SK-N-SH treated with all-trans-retinoic acid at 6 μM for 48 hours (cell line): ENCODE measurements at places on chromosomes 12 and 14.
A peak's percentile ranks its signal among the peaks of the same experiment; 100 is the strongest.

GRCh38 chr12:77179515-77179914 is 114.1 kb upstream of the E2F7 start:
- no peak for ATAC-seq

- no peak for ATAC-seq
Observed at GRCh38 chr12:109447482-109447881, 29.6 kb downstream of the KCTD10 start.

- no peak; the same call in 2 of the 3 replicates for ATAC-seq
Observed at GRCh38 chr14:88955455-88955854, 131.0 kb downstream of the TTC8 start.

- peak; percentile 61 for ATAC-seq
Observed at GRCh38 chr14:66568220-66568619, 60.3 kb downstream of the GPHN start.

DNA sequence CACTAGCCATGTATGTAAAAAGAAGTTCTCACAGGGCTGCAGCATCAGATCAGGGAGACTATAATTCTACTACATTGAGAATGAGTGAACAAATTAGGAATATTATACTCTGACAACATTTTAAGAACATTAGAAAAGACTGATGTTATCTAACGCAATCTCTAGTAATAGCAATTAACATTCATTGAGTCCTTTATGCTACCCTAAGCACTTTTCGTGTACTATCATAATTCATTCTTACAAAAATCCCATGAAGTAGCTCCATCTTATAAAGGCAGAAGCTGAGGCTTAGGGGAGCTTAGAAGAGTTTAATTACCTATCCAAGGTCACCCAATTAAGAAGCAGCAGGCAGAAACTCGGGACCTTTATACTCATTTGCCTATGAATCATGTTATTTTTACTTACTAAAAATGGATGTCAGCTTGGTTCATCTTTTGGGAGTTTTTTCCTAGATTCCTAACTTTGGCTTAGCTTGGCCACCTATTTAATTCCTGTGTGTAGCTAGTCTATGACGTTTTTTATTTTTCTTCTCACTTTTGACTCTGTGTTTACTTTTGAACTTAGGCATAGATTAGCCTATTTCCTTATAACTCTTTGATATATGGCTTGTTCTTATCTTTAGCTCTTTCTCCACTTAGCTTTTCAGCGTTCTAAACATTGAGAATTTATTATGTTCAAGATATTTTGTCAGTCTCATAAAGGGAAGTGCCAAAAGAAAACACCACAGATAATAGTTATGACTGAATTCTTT is 333.5 kb upstream of the DCN start:
- no peak for ATAC-seq

GRCh38 chr14:105851716-105852377 is 325.5 kb downstream of the TMEM121 start:
- ATAC-seq = no peak

DNA sequence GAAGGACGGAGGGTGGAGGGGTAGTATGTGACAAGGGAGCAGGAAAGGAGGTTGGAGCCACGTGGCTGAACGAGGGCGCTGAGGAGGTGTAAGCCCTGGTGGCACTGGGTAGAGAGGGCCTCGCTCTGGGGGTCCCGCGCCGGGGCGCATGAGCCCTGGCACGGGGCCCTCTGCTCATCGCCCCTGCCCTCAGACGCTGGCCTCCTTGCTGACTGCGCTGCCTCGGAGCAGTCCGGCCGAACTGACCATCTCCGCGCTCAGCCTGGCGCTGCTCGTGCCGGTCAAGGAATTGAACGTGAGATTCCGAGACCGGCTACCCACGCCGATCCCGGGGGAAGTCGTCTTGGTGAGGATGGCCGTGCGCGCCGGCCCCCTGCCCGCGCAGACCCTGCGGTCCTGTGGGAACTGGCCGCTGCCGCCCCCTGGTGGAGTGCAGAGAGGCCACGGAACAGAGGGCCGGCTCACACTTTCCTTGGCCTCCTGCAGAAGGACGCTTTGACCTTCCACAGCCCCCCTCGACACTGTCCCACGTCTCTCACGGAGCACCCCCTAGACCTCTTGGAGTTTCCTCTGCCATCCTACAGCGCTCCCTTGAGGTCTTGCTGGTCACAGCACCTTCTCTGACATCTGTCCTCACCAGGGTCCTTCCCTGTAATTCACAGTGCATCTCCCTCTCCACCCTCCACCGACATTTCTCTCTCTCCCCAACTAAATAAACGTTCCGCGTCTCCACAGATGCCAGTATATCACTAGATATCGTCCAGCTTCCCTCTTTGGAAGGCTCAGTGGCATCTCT is 10.5 kb downstream of the ARHGEF25 start:
- ATAC-seq = peak; percentile 93

GRCh38 chr12:75323663-75324062 is 6.5 kb downstream of the CAPS2 start:
- ATAC-seq = no peak

- ATAC-seq = no peak
Observed at GRCh38 chr12:89753997-89754396, 45.4 kb upstream of the ATP2B1 start.

DNA sequence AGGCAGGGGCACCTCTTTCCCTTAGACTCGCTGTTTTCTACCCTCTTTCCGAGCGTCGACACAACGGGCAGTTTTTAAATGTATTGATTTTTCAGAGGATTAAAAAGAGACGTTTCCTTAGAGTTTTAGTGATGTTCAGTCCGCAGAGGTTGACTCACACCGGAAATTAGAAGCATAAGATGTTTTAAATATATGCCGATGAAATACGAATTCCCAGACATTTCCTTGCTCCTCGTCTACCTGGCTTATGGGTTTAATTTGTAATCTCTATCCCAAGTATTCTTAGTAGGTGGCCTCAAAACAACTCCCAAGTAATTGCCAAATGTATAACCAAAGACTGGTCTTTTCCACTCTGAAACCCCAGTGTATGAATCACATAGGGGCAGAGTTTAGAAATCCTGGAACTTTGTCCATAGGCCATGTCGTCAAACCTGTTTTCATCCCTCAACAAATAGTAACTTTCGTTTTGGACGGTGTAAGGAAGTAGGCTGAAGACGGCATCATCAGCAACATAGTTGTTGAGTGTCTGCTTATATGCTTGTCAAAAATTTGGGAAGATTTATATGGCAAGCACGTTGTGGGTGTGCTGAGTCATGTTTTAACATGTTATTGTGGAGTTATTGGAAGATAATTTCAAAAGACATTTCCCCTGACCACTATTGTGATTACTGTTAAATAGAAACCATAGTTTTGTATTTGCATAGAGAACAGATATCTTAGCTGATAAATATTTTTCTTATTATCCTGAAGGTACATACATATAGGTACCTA is 824 bp downstream of the TBK1 start:
- peak; percentile 64 for ATAC-seq

DNA sequence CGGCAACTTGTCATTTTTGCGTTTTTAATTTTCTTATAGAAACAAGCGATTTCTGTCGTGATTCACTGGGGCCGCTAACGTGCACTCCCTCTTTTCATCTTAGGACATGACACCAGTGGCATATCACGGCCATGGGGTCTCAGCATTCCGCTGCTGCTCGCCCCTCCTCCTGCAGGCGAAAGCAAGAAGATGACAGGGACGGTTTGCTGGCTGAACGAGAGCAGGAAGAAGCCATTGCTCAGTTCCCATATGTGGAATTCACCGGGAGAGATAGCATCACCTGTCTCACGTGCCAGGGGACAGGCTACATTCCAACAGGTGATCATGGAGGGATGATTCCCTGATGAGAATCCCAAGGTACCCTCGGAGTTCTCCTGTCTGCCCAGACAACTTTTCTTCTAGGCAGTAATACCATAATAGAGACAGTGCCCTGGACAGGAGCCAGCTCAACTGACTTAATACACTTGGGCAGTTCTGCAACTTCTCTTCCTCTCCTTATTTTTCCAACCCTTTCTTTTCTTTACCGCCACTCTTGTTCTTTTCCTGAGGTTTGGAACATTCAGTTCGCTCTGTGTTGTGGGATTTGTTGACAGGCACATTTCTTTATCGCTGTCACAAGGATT is 821 bp downstream of the TMEM106C start:
- peak; percentile 20 for ATAC-seq

- peak; percentile 35; the same call in 2 of the 3 replicates for ATAC-seq
Observed at GRCh38 chr14:104882325-104882973, 17.4 kb downstream of the CEP170B start.

DNA sequence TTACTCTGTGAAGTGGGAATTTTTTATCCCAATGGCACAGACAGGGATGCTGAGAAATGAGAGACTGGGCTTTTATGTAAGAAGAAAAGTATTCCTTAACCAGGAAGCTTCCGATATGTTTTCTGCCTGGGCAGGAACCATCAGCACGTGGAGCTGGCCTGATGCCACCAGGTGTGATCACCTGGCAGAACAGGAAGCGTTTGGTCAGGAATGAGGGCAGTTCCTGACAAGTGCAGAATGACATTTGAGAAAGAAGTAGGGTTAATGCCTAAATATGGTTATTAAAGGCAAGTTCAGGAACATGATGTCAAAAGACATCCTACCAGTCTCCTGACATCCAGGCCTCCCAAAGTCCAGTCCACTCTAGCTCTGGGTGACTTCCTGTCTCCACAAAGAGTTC is 210.3 kb downstream of the NUAK1 start:
- no peak for ATAC-seq

DNA sequence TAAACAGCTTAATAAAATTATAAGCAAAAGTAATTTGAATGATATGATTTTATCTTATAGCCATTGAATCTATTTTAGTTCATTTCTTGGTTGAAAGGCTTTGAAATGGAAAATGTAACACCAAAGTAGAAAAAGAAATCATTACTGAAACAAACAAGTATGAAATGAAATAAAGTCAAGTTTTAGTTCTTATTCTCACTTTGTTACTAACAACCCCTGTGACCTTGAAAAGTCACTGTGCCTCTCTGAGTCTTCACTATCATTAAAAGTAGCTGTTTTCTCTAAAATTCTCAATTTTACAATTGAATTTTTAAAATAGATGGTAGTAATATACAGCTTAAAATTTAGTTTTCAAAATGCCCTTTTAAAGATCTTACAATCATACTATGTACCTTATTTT is 32.4 kb upstream of the SLC17A8 start:
- ATAC-seq = no peak

DNA sequence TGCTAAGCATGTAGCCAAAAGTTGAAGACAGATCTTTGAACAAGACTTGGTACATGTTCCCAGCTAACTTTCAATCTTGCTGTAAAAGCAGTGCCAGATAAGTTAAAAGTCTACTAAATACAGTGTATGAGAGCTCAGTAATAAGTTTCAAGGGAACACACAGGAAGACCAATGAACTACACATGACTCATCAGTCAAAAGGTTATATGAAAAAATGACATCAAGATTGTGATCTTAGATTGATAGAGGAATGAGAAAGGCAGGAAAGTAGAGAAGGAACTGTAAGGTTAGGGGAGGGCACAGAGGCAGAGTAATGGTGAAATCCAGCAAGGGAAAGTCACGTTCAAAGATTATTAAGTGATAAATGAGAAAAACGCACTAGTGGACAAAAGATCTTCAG is 249.9 kb upstream of the FLRT2 start:
- ATAC-seq = peak; percentile 81

DNA sequence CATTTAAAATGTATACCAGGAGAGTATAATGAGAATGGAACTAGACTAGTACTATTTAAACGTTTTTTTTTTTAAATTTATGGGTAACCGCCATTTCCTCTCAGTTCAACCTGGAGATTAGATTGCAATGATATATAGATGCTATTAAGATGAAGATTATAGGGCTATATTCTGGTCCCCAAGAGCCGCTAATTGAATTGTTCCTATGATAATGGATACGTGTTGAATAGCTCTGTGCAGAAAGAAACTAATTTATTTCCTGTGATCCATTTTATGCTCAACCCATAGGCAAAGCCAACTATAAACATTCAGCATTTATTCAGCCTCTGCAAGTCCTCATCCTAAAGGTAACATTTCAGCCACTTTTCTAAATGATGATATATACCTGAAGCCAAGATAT is 1595.1 kb upstream of the SEL1L start:
- no peak for ATAC-seq

GRCh38 chr14:103925316-103925715 is 2.9 kb upstream of the TDRD9 start:
- no peak for ATAC-seq

GRCh38 chr12:108905725-108906124 is 25.8 kb downstream of the DAO start:
- no peak for ATAC-seq

DNA sequence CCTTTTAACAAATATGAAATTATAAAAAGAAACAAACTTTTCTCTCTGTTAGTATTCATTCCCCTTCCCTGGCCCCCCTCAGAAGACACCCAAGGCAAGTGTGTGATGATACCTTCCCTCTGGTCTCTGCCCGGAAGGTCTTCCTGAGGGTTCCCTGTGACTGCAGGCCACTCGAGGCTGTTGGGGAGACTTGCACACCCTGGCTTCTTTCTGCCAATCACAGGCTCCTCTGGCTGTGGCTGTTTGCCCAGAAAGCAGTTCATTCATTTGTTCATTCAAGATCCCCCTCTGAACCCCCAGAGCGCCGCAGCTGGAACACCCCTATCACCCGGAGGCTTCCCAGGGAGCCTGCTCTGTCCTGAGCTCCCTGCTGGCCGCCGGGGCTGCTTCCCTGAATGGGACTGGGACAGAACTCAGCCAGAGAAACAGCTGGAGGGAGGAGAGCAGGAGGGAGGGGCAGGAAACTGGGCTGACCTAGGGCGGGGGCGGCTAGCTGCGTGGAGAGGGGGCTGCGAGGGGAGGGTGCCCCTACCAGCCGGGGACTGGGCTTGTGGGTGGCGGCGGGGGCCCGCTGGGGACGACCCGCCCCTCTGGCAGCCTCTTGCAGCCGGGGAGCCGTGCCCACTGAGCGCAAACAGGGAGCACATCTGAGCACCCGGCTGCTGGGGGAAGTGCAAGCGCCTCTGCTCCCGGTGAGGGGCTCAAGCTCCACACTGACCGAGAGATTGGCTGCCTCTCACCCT is at the start of gene CMKLR1:
Gene CMKLR1 (minus strand): TSS at position 397 of the 743 bp plus-strand sequence. CDS start 45,720 bp downstream, outside the sequence.
- ATAC-seq = peak; percentile 18; the same call in 1 of the 3 replicates

DNA sequence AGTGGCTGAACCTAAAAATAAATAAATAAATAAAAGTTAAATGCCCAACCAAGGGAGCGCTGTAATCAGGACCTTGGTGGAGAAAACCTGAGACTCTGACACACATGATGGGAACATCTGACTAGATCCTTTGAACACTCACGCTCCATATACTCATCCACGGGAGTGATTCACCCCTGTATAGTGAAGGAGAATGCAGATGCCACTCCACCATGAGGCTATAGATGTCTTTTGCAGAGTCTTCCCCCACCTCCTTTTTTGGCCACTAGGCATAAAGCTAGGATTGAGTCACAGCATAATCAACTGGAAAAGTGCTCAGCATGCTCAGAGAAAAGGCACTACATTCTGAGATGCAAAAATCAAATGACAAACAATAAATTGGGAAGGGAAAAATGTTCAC is 19.0 kb downstream of the ADAM20 start:
- ATAC-seq = no peak

DNA sequence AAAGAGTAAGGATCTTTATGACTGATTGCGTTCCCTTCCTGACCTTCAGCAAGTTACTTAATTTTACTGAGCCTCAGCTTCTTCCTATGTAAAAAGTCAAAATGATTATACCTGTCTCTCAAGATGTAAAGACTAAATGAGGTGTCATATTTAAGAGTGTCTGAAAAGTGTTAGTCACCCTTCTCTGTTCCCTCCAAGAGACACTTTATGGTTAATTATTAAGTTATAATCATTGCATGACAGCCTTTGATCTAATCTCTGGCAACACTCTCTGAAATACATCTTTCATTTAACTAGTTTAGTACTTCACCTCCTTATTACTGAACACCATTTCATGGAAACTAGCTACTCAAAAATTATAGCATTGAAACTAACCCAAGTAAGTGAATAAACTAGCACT is 54.8 kb downstream of the BMAL2 start:
- no peak for ATAC-seq

GRCh38 chr12:59067083-59067482 is 146.8 kb upstream of the LRIG3 start:
- ATAC-seq = peak; percentile 91

- ATAC-seq = no peak
Observed at GRCh38 chr14:68463705-68464374, 329.0 kb downstream of the ZFP36L1 start.
